Astrocyte of the spinal cord (primary cell): ENCODE measurements at places on chromosomes 7 and 10.
A peak's percentile ranks its signal among the peaks of the same experiment; 100 is the strongest.

GRCh38 chr10:132250481-132251475 lies 57.0 kb downstream of the STK32C start:
- DNase-seq = no peak

GRCh38 chr7:98165827-98166667 lies 45.2 kb upstream of the BHLHA15 start:
- peak; percentile 10 for DNase-seq

DNA sequence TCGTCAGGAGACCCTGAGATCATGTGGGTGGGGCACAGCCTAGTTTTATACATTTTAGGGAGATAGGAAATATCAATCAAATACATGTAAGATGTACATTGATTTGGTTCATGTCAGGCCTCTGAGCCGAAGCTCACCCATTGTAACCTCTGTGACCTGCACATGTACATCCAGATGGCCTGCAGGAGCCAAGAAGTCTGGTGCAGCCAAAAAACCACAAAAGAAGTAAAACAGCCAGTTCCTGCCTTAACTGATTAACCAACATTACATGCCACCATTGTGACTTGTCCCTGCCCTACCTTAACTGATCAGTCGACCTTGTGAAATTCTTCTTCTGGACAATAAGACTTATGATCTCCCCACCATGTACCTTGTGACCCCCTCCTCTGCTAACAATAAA lies 16.0 kb upstream of the LRRC61 start:
- DNase-seq = no peak

GRCh38 chr10:73644767-73645166 lies 3.5 kb upstream of the MYOZ1 start:
- no peak for DNase-seq

DNA sequence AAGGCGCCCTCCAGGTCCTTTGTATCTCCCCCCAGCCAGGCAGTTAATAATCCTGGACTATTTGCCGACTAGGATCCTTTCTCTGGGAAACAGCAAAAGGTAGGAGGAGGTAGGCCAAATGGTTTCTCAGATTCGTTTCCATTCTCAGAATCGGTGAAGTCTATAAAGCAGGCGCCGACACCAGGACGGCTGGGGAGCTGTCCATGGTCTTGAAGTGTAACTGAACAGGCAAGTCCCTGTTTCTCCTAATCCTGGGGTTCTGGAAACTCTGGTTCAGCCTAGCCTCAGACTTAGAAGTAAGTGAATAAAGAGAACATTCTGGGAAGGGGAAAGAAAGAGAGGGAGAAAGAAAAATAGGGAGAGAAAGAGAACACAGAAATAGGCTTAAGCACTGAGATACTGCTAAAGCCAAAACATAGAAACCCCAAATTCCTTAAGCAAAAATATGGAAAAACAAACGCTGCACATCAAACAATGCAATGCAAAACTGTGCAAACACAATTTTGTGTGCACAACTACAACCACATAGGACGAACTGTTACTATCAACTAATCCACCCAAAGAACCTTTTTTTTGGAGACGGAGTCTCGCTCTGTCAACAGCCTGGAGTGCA lies 11.1 kb upstream of the INA start:
- DNase-seq = peak; percentile 81

GRCh38 chr10:128507066-128507465 lies 380.8 kb upstream of the MKI67 start:
- DNase-seq = no peak

DNA sequence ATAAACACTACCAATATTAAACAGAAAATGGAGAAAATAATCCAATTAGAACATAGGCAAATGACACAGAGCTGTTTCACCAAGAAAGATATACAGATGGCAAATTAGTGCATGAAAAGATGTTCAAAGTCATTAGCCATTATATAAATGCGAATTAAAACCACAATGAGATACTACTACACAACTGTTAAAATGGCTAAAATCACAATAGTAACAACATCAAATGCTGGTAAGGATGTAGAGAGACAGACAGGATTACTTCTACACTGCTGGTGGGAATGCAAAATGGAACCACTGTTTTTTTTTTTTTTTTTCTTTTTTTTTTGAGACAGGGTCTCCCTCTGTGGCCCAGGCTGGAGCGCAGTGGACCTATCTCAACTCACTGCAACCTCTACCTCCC lies 114.9 kb upstream of the RHEB start:
- no peak for DNase-seq

GRCh38 chr7:32200646-32201045 lies 130.4 kb upstream of the PDE1C start:
- DNase-seq = no peak

- no peak for DNase-seq
Observed at GRCh38 chr7:149294634-149295480, 32.9 kb downstream of the ZNF783 start.

GRCh38 chr10:59098831-59099452 lies 77.5 kb upstream of the PHYHIPL start:
- DNase-seq = peak; percentile 66

DNA sequence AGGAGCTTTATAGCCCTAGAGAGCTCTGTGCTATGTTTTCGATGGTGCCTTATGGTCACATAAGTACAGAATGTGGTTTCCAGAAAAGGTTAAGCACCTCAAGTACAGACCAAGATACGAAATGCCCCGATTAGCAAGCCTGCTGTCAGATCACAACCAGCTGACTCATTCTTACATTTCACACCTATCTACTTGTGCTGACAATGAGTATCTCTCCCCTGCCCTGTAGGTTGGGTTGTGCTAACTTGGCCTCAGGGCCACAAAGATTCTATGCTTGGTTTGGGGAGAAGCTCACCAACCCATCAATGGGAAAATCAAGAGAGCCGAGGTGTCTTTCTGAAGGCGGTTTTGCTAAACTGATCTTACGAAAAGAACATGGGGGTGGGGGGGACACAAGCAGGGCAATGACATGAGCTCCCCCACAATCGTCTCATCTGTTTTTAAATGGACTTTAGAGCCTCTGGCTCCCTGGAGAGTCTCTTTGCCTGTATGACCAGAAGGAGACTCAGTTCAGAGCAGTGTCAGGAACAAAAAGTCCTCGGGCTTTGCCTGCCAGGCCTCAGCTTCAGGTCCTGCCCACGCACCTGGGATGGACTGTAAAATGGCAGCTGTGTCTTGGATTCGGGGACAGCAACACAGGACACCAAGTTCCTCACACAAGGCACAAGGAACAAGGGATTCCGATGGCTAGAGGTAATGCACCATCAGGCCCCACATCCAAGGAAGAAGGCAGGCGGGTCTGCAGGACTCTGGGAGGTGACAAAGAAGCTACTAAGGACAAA lies 55.1 kb downstream of the FAM53B start:
- DNase-seq = no peak
